Activated CD4-positive, alpha-beta memory T cell treated with anti-CD3 and anti-CD28 coated beads, Interleukin-2, amount 10 ng/mL, durations not matched to agents 7 days and 5 days (primary cell): ENCODE measurements at places on chromosomes 1 and 21.

GRCh38 chr1:62228883-62229187 is 34.2 kb downstream of the L1TD1 start:
- H3K4me3 ChIP-seq = no peak overlapping the region
- no peak for DNase-seq
- no peaks in the 10 kb centered on the region for H3K36me3 ChIP-seq

DNA sequence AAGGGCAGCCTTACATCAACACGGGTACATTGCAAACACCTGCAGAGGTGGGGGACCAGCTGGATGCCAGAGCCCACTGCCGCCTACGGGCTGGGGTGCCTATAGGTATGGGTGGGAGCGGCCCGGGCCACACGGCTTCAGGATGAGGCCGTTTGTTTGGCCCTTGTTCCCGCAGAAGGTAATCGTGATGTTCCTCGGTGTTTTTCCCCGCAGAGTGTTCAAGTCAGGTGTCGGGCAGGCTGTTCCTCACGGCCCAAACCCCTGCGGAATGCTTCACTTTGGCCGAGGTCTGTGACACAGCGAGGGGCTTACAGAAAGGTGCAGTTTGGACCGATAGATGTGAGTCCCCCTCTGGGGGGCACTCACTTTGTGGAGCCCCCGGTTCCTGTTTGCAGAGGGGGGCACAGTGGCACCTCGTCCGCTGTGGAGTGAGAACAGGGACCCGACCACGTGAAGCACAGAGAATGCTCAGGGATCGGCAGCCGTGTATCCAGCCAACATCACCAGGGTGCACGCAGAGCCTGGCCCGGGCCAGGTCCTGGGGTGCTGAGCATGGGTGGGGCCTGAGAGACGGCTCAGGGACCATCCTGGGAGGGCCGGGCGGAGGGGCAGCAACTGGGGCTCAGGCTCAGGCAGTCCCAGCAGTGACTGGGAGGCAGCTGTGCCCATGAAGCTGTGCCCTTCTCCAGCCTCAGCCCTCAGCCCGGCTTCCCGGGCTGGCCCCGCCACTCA is 453 bp upstream of the TTLL10 start:
- H3K36me3 ChIP-seq = no peaks in the 10 kb centered on the region
- DNase-seq = no peak
- no peak overlapping the region for H3K27ac ChIP-seq
- peaks cover 30% of the 10 kb centered on the region for H3K4me1 ChIP-seq

GRCh38 chr1:21794656-21795055 is 11.7 kb upstream of the USP48 start:
- H3K27me3 ChIP-seq = no peaks in the 10 kb centered on the region
- H3K36me3 ChIP-seq = no peaks in the 10 kb centered on the region
- H3K4me1 ChIP-seq = peaks cover 14% of the 10 kb centered on the region

DNA sequence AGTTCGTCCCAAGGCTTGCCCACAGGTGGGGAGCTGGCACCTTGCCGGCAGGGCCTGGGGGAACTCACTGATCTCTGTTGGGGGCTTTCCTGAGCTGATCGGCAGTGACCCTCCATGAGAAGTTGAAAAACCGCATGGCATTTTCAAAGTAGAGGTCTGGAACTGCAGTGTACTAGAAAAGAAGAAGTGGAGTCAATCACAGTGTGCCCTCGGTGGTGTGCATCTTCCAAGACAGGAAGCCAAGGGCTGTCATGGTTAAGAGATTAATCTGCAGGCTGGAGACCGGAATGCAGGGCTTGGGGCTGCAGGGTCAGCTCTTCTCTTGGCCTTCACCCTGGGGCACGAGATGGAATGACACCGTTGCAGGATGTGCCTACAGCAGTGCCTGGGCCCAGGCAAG is 56.8 kb downstream of the ECE1 start:
- DNase-seq = no peak
- peaks cover 48% of the 10 kb centered on the region for H3K36me3 ChIP-seq
- H3K4me1 ChIP-seq = no peaks in the 10 kb centered on the region
- no peaks in the 10 kb centered on the region for H3K27me3 ChIP-seq

- peak overlapping the region; percentile 91 for H3K27ac ChIP-seq
- peaks cover 83% of the 10 kb centered on the region for H3K36me3 ChIP-seq
- H3K27me3 ChIP-seq = no peaks in the 10 kb centered on the region
- peaks cover 72% of the 10 kb centered on the region for H3K4me1 ChIP-seq
These were observed 42.6 kb upstream of the PIGV start for GRCh38 chr1:26745191-26745590.

- H3K36me3 ChIP-seq = no peaks in the 10 kb centered on the region
- no peak for DNase-seq
- peaks cover 28% of the 10 kb centered on the region for H3K27me3 ChIP-seq
- no peaks in the 10 kb centered on the region for H3K4me1 ChIP-seq
- H3K4me3 ChIP-seq = no peak overlapping the region
These were observed 53.4 kb downstream of the DMRTA2 start for GRCh38 chr1:50369830-50370229.

DNA sequence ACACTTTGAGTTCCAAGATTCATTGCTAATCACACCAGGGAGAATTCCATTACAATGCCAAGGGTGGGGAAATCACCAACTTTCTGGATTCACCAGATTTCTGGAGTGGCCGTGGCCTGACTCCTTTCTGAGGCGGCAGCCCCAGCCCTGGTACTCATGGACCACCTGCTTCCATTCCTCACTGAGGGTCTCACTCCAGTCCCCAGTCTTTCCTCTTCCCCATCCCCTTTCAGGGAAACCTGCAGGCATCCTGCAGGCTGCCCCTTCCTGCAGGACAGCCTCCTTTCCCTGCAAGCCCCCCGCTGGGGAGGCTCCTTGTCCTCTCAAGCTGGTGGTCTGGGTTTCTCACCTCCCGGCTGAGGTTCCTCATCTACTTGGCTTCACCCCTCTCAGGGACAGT is 12.7 kb upstream of the CDK18 start:
- no peak overlapping the region for H3K4me3 ChIP-seq
- peaks cover 13% of the 10 kb centered on the region for H3K4me1 ChIP-seq
- H3K27ac ChIP-seq = no peak overlapping the region

DNA sequence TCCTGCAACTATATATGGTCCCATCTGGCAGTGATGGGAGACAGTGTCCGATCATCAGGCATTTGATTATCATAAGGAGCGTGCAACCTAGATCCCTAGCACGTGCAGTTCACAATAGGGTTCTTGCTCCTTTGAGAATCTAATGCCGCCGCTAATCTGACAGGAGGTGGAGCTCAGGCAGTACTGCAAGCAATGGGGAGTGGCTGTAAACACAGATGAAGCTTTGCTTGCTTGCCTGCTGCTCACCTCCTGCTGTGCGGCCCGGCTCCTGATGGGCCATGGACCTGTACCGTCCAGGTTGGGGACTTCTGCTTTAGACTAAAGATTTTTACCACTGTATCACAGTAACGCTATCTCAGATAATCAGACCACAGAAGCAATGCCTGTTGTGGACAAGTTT is 63.8 kb downstream of the TGFB2 start:
- H3K4me3 ChIP-seq = no peak overlapping the region
- no peaks in the 10 kb centered on the region for H3K36me3 ChIP-seq
- no peak for DNase-seq
- H3K27ac ChIP-seq = no peak overlapping the region

DNA sequence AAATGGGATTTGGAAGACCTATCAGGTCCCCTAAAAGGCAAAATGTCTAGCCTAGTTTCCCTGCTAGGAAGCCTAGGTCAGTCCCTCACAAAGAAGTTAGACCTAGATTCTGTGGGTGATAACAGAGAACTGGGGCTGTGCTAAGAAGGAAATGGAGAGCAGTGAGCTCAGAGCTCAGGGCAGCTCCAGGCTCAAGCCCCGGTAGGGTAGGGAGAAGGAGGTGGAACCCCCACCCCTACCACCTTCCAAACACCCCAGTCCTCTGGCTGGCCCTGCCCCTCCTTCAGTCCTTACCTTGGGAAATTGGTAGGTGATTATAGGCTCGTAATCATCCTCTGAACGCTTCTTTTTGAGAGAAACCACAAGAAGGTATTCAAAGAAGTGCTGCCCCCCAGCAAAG is 1.1 kb downstream of the DENND2D start:
- H3K27ac ChIP-seq = peak overlapping the region; percentile 93
- DNase-seq = peak; percentile 39
- H3K4me1 ChIP-seq = peaks cover 73% of the 10 kb centered on the region
- H3K27me3 ChIP-seq = no peaks in the 10 kb centered on the region
- peaks cover 61% of the 10 kb centered on the region for H3K36me3 ChIP-seq

DNA sequence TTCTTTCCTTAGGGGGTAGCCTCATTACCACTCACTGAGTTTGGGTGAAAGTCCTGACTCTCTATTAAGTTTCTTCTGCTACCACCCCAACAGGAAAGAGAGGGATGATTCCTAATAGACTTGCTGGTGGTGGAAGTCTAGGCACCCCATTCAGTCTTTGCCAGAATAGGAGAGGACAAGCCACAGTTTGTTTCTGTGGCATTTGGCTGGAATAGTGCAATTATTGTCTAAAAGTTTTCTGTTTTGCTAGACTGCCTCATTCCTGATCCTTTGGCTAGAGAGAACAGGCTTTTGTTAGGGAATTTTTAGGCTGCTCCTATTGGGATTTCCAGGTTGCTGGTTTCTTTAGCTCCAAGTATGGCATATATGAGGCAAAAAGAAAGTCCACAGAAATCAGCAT is 9.9 kb upstream of the HJV start:
- DNase-seq = no peak
- no peak overlapping the region for H3K27ac ChIP-seq
- H3K27me3 ChIP-seq = peaks cover 8% of the 10 kb centered on the region

GRCh38 chr1:113534875-113535274 is 144.6 kb downstream of the MAGI3 start:
- H3K27me3 ChIP-seq = no peaks in the 10 kb centered on the region
- H3K4me3 ChIP-seq = no peak overlapping the region
- no peaks in the 10 kb centered on the region for H3K36me3 ChIP-seq
- no peak for DNase-seq
- no peak overlapping the region for H3K27ac ChIP-seq

DNA sequence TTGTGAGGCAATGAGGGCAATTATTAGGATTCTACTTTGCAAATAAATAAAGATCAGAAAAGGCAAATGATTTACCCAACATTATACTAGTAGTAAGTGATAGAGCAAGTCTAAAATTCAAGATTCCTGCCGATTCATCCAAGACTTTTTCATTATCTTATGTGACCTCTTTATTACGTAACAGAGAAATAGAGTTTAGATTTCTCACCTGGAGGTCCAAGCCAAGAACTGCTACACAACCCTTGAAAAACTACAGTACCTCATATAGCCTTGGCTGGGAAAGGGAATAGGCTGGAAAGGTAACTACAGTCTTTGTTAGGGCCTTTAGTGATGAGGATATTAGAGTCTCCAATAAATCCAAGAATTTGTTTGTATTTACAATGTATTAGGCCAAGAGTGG is 13.3 kb downstream of the EEIG2 start:
- H3K4me1 ChIP-seq = no peaks in the 10 kb centered on the region
- H3K27ac ChIP-seq = no peak overlapping the region
- no peaks in the 10 kb centered on the region for H3K36me3 ChIP-seq
- no peak overlapping the region for H3K4me3 ChIP-seq
- no peak for DNase-seq

GRCh38 chr1:231318568-231318967 is 19.1 kb downstream of the EXOC8 start:
- no peak overlapping the region for H3K27ac ChIP-seq
- H3K36me3 ChIP-seq = no peaks in the 10 kb centered on the region
- peaks cover 2% of the 10 kb centered on the region for H3K4me1 ChIP-seq

- no peak overlapping the region for H3K27ac ChIP-seq
- no peaks in the 10 kb centered on the region for H3K4me1 ChIP-seq
- no peak overlapping the region for H3K4me3 ChIP-seq
These were observed 653.9 kb downstream of the LTN1 start for GRCh38 chr21:28338701-28339305.

GRCh38 chr1:201791779-201792173 is 37.2 kb upstream of the IPO9 start:
- H3K4me3 ChIP-seq = no peak overlapping the region
- H3K27ac ChIP-seq = no peak overlapping the region
- peaks cover 15% of the 10 kb centered on the region for H3K4me1 ChIP-seq
- DNase-seq = no peak
- H3K27me3 ChIP-seq = no peaks in the 10 kb centered on the region

- no peaks in the 10 kb centered on the region for H3K36me3 ChIP-seq
- no peaks in the 10 kb centered on the region for H3K4me1 ChIP-seq
- no peak for DNase-seq
These were observed 46.9 kb downstream of the ARHGEF10L start for GRCh38 chr1:17586172-17586964.

DNA sequence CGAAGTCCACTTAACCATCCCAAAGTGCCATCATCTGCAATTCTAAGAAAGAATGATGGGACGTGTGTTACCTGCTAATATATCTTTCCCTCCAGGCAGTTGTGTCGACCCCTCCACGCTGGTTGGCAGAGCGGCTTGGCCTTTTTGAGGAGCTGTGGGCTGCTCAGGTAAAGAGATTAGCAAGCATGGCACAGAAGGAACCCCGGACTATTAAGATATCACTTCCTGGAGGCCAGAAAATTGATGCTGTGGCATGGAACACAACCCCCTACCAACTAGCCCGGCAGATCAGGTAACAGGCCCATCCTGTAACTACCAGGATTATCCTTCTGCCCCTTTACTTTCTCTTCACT is 520 bp downstream of the TARS2 start:
- peaks cover 29% of the 10 kb centered on the region for H3K36me3 ChIP-seq
- no peaks in the 10 kb centered on the region for H3K27me3 ChIP-seq
- peaks cover 25% of the 10 kb centered on the region for H3K4me1 ChIP-seq
- peak overlapping the region; percentile 85 for H3K27ac ChIP-seq
- H3K4me3 ChIP-seq = peak overlapping the region; percentile 83

DNA sequence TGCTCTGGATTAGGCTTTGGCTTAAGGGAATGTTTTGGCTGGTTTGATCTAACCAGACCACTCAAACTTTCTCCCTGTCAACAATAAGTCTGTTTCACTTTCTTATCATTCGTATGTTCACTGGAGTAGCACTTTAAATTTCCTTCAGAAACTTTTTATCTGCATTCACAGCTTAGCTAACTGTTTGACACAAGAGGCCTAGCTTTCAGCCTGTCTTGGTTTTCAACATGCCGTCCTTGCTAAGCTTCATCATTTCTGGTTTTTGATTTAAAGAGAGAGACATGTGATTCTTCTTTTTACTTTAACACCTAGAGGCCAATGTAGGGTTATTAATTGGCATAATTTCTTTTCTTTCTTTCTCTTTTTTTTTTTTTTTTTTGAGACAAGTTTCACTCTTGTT is 14.9 kb upstream of the CYB5R1 start:
- no peak for DNase-seq
- peaks cover 33% of the 10 kb centered on the region for H3K27me3 ChIP-seq
- no peak overlapping the region for H3K4me3 ChIP-seq

- no peak overlapping the region for H3K4me3 ChIP-seq
- no peaks in the 10 kb centered on the region for H3K27me3 ChIP-seq
- no peak overlapping the region for H3K27ac ChIP-seq
- DNase-seq = no peak
These were observed 426.1 kb downstream of the PLPP3 start for GRCh38 chr1:56153276-56153675.

DNA sequence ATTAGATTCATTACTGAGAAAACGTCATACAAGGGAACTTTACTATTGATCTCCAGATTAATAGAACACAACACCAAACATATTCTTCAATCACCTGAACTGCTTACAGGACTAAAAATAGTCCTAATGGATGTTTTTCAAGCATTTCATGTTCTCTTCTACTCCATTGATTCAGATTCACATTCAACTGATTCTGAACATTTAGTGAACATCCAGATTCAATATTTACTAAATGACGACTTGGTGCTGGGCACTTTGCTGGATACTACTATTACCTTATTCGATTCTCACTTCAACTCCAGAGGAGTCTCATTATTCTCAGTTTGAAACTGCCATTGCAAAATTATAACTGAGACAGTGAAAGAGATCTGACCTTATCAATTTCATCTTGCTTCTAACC is 18.8 kb upstream of the SUCO start:
- H3K4me3 ChIP-seq = no peak overlapping the region
- no peak overlapping the region for H3K27ac ChIP-seq
- H3K36me3 ChIP-seq = no peaks in the 10 kb centered on the region
- H3K4me1 ChIP-seq = no peaks in the 10 kb centered on the region
- no peak for DNase-seq
